Epithelial cell of esophagus (primary cell): ENCODE measurements at places on chromosomes 2 and 18.

DNA sequence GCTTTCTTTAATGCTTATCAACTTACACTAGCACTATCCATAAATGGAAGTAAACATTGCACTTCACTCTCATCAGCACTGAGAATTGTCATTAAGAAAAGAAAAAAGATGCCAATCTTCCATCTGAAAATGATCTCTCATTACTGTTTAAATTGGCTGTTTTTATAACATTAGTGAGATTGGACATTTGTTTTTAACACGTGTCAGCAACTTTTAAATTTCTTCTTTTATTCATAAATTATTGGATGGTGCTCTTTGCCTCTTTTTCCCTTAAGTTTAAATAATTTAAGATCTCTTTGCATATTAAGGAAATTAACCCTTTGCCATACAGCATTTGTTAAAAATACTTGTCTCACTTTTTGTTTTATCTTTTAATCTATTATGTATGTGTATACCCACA lies 146.5 kb upstream of the CHST9 start:
- DNase-seq: no peak

DNA sequence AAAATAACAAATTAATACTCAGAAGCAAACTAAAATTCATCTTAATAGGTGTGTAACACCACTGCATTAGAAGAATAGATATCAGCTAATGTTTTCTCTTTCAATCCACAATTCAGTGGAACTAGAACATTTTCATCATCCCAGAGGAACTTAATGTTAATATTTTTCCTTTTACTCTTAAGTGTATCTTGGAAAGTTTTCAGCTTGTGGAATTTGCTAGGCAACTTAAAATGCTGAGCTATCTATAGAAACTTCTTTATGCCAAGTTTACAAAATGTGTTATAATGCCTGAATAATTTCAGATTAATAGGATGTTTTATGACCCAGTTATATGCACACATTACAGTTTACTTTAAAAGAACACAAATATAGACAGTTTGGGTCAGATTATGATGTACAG lies 86.6 kb upstream of the FAM237A start:
- no peak for DNase-seq

- no peak for DNase-seq
Observed at GRCh38 chr2:55565613-55566012, 46.1 kb downstream of the CFAP36 start.

DNA sequence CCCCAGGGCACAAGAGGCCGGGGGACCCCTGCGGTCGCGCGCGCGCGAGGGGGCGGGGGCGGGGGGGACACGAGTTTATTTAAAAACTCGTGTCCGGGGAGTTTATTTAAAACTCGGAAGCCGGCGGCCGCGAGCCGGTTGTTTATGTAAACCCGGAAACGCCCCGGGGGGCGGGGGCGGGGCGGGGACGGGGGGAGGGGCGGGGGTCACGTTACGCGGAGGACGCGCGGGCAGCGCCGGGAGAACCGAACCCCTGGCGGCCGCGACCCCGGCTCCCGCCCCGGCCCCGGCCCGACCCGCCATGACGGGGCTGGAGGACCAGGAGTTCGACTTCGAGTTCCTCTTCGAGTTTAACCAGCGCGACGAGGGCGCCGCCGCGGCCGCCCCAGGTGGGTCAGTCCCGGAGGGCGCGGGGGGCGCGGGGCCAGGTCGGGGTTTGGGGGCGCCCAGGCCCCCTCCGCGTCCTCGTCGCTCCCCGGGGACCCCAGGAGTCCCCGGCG lies 4.4 kb downstream of the NFATC1 start:
- DNase-seq: peak; percentile 8

- DNase-seq: peak; percentile 85
Observed at GRCh38 chr18:62555135-62555534, 32.3 kb downstream of the ZCCHC2 start.

DNA sequence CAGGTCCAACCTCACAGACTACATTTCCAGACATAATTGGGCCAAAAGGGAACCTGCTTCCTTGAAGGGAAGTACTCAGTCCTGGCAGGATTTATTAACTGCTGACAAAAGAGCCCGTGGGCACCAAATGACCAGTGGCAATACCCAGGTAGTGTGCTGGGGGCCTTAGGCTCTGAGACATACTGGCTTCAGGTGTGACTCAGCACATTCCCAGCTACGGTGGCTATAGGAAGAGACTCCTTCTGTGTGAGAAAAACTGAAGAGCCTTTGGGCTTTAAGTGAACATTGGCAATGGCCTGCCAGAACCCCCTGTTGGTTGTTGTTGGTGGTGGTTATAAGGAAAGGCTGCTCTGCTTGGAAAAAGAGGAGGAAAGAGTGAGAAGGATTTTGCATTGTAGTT lies 401.8 kb downstream of the KCNJ3 start:
- peak; percentile 36 for DNase-seq

- no peak for DNase-seq
Observed at GRCh38 chr2:20187331-20187730, 37.6 kb downstream of the SDC1 start.

DNA sequence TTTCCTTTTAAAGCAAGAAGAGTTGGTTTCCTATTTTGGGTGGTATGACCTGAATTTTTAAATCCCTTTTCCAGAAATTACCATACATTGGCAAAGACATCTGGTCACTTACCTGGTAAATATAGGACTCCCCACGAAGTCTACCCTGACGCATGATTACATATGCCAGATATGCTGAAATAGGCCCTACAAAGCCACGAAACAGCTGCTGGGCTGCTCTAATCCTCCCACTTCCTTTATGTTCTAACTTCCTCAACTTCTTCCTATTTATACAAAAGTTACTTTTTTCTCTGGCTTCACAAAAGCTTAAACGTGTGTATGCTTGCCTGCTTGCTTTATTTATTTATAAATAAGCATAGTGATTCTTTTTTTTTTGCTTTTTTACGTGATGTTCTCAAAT lies 186.0 kb upstream of the EPHA4 start:
- no peak for DNase-seq

- DNase-seq: no peak
Observed at GRCh38 chr2:211241891-211242290, 685.5 kb downstream of the CPS1 start.

DNA sequence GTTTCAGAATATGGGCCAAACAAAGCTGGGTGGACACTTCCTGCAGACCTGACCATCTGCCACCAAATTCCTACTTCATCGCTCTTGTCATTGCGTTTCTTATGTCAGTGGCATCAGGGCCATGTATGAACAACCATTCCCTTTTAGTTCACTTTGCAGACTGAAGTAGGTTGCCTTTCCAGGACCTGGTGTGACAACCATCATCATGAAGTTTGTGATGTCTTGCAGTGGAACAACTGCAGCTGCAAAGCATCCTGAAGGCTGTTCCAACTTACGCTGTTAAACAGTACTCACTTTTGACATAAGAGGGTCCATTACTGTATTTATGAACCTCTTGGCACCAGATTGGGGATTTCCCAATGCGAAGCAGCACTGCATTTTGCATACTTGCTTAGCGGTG lies 511.6 kb downstream of the ARHGAP15 start:
- DNase-seq: no peak

DNA sequence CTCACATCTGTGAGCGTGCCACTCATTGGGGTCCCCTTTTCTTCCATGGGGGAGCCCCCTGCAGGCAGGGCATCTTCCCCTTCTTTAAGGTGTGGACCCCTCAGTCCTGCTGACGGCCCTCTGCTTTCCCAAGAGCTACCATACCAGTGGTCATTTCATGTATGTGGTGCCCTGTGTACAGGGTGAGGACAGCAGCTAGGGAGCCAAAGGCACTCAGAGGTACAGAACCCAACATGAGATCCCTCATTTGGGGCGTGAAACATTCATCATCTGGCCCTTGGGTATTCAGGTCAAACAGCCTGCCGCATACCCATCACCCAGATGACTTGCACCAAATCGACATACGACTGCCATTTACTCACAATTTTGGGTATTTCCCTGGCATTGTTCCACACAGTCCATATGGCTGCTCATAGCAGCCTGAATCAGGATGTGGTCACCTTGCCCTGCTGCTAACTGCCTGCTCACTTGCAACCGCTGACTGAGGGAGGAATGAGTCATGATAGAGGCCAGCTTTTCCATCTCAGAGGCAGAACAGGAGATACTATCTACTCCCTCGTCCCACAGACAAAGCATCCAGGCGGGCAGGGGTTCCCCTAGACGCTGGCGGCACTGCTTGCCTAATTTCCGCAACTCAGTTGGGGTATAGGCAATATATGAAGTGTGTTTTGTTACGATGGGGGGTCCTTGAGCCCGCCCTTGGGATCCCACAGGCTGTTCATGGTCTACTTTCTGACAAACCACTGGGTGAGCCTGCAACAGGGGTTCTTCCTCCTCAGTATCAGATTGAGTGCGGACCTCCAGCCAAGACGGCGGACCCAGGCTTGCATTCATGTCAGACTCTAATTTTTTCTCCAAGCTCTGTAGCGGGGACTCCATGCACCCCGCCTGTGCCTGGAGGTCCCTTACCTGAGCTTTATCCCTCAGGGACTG lies 228.6 kb downstream of the SATB2 start:
- peak; percentile 67 for DNase-seq

DNA sequence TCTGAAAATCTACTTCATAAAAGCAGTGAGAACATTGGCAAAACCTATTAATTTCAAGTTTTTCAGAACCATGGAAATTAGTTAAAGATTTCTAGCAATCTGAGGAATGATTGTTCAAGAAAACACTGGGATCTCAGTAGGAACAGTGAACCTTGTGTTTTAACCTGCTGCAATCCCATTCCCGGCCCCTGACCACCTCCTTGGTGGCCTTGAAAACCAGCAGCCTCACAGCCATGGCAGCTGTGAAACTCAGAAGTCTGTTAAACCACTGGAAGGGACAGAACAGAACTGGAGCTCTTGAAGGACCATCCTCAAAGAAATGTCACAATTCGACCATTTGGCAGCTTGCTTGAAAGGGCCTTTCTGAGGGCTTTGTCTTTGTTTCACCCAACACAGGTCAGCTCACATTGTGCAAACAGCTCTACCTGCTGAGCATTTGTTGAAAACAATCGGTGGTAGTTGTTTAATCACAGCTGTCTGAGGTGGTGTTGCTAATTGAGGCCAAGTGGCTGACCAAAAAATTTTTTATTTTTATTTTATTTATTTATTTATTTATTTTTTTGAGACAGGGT lies 25.8 kb downstream of the NEDD4L start:
- DNase-seq: no peak

GRCh38 chr2:177272765-177273164 lies 8.2 kb upstream of the NFE2L2 start:
- no peak for DNase-seq

- DNase-seq: no peak
Observed at GRCh38 chr18:34991152-34991551, 50.1 kb upstream of the MAPRE2 start.

GRCh38 chr2:45993476-45993991 lies 303.7 kb upstream of the EPAS1 start:
- peak; percentile 85 for DNase-seq

GRCh38 chr2:20643826-20644225 lies 7.1 kb downstream of the HS1BP3 start:
- no peak for DNase-seq

GRCh38 chr18:68342039-68342659 lies 372.8 kb downstream of the TMX3 start:
- no peak for DNase-seq

DNA sequence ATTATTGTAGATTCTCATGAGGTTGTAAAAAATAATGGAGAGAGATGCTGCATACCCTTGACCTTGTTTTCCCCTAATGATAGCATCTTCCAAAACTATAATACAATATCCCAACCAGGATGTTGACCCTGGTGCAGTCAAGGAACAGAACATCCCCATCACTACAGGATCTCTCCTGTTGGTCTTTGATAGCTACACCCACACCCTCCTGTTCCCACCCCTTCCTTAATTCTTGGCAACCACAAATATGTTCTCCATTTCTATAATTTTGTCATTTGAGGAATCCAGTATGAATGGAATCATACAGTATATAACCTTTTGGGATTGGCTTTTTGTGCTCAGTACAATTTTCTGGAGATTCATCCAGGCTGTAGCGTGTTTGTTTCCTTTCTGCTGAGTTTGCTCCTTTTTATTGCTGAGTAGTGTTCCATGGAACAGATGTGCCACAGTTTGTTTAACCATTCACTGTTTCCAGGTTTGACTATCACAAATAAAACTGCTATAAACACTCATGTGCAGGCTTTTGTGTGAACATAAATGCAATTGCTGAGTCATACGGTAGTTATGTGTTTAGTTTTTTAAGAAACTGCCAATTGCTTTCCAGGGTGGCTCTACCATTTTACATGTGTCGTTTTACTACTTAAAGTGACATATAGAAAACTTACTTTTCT lies 22.2 kb downstream of the MCFD2 start:
- peak; percentile 44 for DNase-seq

- DNase-seq: no peak
Observed at GRCh38 chr2:100302585-100302892, 19.8 kb downstream of the LONRF2 start.

GRCh38 chr18:7147399-7147798 lies 29.8 kb upstream of the LAMA1 start:
- DNase-seq: no peak

GRCh38 chr2:32342801-32343200 lies 14.0 kb upstream of the BIRC6 start:
- DNase-seq: no peak

- no peak for DNase-seq
Observed at GRCh38 chr2:10096641-10097040, 16.4 kb upstream of the CYS1 start.

DNA sequence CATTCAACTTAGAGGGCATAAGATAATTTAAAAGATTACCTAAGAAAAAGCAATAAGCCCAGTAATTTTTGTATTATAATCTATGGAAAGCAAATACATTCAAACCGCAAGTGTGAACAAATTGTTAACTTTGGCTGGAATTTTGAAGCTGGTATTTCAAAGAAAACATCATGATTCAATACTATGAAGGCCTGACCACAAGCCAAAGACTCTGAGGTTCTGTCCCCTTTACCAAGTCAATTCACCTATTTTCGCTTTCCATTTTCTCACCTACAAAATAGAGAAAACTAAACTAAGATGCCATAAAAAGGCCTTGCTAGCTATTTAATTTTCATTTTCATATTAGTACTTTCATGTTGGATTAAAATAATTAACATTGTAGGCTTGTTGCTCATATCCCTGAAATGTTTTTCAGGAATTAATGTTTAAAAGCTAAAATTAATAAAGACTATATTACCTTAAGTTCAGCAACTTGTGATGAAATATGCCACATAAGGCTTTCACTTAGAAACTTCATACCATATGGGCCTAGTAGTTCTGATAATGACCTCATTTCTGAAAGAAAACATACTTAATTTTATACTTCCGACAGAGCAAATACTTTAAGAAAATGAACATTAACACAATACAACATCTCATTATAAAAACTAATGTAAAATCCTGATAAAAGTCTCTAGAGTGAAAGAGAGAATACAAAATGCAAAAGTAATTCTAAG lies 85.7 kb upstream of the FRZB start:
- DNase-seq: no peak

GRCh38 chr2:230459216-230459615 lies 43.2 kb downstream of the SP100 start:
- no peak for DNase-seq

GRCh38 chr2:222688917-222689316 lies 17.5 kb downstream of the MOGAT1 start:
- DNase-seq: no peak

GRCh38 chr2:45191146-45191863 lies 182.1 kb upstream of the SIX2 start:
- DNase-seq: no peak

GRCh38 chr2:230202430-230203109 lies 17.2 kb downstream of the SP110 start:
- DNase-seq: no peak
